Foreskin melanocyte (primary cell): ENCODE measurements at places on chromosomes 2 and 18.

DNA sequence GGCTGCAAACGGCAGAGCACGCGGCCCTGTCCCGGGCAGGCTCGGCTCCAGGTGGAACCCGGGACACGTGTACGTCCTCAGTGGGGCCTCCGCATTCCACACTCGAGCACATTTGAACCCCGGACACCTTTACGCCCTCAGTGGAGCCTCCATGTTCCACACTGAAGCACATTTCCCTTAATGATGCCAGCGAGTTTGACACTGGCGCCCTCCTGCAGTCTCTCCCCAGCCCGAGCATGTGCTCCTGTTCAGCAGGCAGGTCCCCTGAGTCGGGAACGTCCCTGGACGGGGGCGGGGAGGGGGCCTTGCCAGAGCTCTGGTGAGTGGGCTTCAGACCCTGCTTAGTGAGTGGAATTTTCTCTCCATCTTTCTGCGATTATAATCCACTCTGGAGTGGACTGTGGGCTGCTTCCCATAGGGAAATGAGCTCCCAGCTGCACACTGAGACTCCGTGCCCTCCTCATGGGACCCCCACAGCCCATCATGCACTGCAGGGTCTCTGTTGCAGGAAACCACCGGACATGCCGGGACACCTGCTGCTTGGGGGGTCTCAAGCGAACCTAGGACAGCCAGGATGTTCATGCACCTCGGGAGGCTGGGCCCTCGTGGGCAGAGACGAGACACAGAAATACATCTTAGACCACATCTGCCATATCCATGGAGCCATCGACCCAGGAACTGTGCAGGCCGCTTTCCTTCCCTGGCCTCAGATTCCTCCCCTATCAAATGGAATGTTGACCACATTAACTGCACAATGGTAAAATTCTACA, 70.3 kb upstream of the SNTG2 start:
- no peak for DNase-seq

DNA sequence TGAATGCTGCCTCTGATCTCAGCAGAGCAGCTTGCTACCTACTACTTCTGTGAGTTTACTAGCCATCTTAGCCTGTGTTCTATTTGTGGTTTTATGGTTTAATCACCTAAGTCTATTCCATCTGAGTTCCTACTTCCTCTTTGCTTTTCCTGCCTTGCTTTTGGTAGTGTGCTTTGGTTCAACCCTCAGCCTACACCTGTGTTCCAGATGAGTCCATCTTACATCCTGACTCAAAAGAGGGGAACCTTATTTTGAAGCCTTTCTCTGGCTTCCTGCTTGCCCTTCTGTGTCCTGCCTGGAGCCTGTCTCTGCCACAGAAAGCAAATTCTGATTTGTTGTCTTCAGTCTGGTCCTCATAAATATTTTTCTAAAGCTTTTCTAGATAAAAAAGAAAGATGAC, 530.3 kb upstream of the MEX3C start:
- DNase-seq = no peak

DNA sequence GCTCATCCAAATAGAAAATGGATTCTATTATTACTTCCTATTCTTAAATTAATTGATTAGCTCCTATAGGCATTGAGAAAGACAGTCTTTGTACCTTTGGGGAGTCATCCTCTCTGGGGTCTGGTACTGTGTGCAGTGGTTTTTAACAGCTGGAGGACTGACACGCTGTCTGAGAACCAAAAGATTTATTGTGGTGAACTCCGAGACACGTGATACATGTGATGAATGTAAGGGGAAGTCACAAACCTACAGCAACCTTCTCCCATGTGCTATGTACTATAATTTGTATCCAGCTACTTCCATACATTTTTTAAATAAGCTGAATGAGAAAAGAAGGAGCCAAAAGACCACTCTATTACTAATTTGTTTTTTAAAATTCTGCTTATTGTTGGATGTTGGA, 133.7 kb downstream of the GALNT3 start:
- DNase-seq = no peak

- DNase-seq = no peak
Measured at GRCh38 chr18:46877329-46877987, 39.8 kb downstream of the PIAS2 start.

DNA sequence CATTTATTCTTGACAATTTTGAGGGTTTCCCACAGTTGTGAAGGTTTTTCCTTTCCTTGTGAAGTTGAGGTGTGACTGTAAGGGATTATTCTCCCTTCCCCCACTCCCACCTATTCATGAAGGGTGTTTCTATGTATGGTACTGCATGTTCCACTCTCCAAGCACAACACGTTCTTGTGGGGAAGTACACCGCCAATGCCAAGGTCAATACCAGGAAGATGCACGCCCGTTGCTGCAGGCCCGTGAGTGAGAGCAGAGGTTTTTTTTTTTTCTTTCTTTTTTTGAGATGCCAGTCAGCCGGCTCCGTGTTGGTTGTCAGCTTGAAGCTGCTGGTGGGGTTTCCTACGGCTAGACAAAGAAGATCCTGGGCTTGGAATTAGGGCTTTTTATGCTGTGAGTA, 38.6 kb upstream of the EPHA4 start:
- no peak for DNase-seq

GRCh38 chr18:23143815-23144261, 8.6 kb downstream of the CABLES1 start:
- peak; percentile 73 for DNase-seq

GRCh38 chr2:111239107-111239506, 118.4 kb downstream of the BCL2L11 start:
- DNase-seq = no peak

DNA sequence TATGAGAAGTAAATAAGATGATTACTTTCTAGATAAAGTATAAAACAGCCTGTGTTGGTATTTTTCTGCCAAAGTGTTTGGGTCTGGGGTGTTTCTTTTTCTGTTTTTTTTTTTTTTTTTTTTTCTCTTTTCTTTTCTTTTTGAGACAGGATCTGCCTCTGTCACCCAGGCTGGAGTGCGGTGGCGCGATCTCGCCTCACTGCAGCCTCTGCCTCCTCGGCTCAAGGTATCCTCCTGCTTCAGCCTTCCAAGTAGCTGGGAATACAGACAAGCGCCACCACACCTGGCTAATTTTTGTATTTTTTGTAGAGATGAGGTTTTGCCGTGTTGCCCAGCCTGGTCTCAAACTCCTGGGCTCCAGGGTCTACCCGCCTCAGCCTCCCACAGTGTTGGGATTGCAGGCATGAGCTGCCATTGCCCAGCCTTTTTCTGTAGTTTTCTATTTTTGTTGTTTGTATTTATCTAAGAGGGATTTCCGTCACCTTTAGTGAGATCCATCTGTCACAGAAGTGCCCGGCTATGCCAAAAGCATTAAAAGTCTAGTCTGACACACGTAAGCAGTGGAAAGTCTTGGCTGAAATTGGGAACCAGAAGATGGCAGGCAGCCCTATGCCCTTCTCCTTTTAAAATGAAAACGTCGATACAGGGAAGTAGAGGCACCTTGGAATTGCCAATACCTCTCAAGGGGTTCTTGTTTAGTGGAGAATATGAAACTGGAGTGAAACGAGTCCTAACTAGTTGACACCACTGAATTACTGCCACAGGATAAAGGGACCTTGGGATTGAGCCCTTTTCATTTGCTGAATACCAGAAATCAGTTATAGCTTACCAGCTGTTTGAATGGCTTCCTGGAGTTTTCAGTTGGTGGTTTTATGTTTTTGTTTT, 14.0 kb downstream of the UGP2 start:
- no peak for DNase-seq

DNA sequence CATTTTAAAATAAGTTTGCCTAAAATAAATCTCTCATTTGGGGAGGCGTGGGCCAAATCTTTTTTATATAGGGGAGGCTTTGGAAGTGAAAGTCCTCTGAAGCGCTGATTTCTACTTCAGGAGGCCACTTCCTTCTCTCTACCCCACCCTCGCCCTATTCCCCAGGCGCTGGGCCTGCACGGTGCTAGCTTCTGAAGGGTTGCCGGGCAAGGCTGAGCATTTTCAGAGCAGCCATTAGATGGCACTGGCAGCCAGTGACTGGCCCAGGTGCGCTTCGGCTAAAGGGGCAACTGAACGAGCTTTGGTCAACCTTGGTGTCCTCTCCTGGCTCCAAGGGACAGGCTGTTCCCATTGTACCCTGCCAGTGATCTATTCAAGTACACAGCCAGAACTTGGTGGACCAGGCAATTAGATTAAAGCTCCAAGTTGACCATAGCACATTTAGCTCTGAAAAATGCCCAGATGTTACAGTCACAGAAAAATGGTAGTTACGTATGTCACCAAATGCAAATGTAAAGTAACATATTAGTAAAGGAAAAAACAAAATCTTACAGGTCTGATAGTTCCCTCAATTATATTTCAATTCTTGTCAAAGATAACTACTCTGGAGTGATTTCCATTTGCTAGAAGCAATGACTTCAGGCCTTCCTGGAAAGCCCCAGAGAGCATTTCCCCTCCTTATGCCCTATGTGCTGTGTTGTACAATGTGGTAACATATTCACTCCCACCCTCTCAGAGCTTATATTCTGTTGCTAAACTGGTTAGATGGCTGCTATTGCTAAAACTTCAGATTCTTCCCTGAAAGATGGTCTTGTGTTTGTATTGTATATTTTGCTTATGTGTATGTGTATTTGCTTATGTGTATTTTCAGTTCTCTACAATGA, 2.1 kb downstream of the POMC start:
- no peak for DNase-seq

GRCh38 chr2:202726070-202726469, 91.3 kb downstream of the FAM117B start:
- DNase-seq = no peak

GRCh38 chr2:181954538-181954883, 31.1 kb upstream of the PPP1R1C start:
- DNase-seq = peak; percentile 15

GRCh38 chr2:64063454-64063853, 44.2 kb upstream of the VPS54 start:
- no peak for DNase-seq

GRCh38 chr2:117232305-117232704, 582.2 kb upstream of the DDX18 start:
- DNase-seq = no peak

GRCh38 chr2:160993654-160994061, 166.6 kb upstream of the TANK start:
- DNase-seq = no peak

DNA sequence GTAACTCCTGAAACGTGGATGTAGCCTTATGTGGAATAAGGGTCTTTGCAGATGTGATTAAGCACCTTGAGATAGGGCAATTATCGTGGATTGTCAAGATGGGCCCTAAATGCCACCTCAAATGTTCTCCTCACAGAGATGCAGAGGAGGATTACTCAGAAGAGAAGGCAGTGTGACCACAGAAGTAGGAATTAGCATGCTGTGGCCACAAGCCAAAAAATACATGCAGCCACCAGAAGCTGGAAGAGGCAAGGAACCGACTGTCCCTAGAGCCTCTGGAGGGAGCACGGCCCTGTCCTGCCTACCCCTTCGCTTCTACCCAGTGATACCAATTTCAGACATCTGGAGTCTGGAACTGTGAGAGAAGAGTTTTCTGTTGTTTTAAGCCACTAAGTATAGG, 47.3 kb upstream of the MGAT5 start:
- no peak for DNase-seq

DNA sequence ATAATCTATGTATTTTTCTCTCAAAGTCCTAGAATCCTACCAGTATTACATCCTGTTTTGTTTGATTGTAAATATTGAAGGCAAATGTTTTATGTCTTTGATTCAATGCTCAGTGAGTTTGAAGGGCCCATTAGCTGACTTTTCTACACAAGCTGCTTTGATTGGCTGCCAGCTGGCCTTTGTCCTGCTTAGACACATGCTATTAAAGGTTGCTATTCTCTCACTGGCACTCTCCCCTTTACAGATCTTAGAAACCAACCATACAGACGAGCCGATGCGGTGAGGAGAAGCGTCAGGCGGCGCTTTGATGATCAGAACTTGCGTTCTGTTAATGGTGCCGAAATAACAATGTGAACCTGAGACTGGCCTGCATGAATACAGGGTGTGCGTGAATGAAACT, 69.7 kb downstream of the PRPF40A start:
- peak; percentile 8 for DNase-seq

DNA sequence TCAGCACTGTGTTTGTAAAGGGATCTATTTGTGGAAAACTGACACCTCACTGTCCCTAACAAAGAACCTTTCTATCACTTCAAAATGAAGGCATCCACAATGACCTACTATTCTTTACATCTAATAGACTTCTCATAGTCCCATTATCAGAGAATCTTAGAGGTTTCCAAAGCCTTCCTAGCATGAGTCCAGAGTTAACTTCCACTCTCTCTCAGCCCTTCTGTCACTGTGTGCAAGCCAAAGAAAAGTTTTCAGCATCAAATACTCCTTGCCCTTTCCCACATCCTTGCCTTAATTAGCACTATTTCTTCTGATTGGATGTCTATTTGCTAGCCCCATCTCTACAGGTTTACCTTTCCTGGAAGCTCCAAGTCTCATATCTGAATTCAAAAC, 178.5 kb downstream of the ERBB4 start:
- DNase-seq = no peak

GRCh38 chr2:46699934-46700256, 215.7 kb downstream of the MCFD2 start:
- no peak for DNase-seq

DNA sequence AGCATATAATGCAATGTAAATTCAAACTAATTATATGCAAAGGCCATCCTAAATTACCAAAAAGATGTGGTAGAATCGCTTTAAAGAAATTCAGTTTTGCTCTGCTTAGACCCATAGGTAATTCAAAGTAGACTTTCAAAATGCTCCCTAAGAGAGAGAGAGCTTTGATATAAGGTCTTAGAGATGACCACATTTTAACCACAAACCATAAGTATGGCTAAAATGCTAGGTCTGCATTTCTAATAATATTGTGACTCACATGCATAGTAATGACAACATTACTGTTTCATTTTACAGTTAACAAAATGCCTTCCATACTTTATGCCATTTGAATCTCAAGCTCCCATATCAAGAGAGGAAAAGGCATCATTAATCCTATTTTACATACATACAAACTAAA, 144.5 kb downstream of the RAD51AP2 start:
- peak; percentile 3 for DNase-seq

DNA sequence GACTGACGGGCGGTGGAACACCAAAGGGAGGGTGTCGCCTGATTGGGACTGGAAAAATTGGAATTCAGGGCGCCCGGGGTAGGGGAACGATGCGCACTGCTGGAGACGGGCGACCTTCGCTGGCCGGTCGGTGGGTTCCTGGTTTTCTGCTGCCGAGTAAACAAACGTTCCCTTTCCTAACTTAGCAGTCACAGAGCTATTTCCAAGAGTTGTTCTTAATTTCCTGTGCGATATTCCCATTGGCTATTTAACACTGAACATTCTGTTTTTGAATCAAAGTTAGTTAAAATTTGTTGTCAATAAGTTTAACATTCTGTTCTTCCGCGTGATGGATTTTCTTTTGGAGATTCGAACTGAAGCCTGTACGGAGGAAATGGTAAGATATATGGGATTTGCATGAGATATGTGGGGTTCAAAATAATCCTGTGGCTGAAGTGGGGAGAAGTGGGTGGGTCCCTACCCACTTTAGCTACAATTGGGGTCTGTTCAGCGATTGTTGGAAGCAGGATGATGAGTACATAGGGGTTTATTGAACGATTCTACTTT, 862 bp downstream of the C18orf54 start:
- peak; percentile 24 for DNase-seq

- no peak for DNase-seq
Measured at GRCh38 chr2:183035954-183036669, 2.1 kb downstream of the NCKAP1 start.

GRCh38 chr2:160816916-160817499, 323.4 kb upstream of the RBMS1 start:
- DNase-seq = no peak
